ENCODE measurements at places on chromosomes 4 and X.
A peak's percentile ranks its signal among the peaks of the same experiment; 100 is the strongest.

DNA sequence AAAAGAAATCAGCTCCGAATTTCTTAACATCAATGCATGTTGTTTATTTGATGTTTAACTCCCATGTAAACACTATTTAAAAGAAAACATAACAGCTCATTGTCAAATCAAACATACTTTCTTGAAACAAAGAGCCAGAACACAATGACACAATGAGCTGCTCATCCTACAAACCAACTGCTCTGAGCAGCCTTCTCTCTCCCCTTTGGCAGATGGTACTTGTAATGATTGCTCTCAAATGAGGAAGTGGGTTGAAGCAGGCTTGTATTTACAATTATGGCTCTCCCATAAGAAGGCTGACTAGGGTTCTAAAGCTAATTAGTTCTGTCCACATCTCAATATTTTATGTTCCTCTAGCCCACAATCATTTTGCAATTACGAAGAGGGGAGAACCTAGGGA, 637.8 kb upstream of the ADGRL3 start:
- no peak for DNase-seq

DNA sequence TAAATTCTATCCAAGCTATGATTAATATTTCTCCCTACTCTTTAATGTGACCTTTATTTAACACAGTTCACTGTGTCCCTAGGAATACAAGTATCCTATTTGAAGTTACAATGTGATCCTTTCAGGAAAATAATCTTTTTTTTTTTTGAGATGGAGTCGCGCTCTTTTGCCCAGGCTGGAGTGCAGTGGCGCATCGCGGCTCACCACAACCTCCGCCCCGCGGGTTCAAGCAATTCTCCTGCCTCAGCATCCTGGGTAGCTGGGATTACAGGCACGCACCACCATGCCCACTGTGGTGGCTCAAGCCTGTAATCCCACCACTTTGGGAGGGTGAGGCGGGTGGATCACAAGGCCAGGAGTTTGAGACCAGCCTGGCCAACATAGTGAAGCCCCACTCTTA, 21.9 kb downstream of the TBCK start:
- no peak for DNase-seq

GRCh38 chrX:70033348-70034051, 16.2 kb downstream of the AWAT2 start:
- peak; percentile 10 for DNase-seq

- no peak for DNase-seq
Measured at GRCh38 chr4:169229571-169230028, 41.2 kb downstream of the SH3RF1 start.

DNA sequence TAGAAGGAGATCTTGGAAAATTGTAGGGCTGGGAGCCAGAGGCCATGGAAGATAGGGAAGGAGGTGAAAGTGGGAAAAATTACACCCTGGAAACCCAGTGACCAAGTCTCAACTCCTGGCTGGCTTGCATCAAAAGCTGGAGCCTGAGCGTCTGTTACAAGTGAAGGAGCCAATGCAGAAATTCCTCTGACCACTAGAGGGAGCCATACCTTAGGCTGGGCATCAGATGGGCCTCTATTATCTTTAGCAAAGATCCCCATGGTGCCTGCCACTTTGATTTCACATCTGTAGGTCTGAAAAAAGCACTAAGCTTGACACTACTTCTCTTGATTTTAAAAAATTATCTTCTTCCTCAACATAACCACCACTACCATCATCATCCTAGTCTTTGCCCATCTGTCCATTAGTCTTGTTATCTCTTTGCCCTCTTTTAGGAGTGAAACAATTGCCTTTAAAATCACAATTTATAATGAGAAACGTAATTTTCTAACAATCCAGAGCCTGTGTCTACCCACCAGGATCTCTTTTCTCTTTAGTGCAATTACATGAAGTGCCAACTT, 62.9 kb downstream of the ANAPC4 start:
- DNase-seq: peak; percentile 26

DNA sequence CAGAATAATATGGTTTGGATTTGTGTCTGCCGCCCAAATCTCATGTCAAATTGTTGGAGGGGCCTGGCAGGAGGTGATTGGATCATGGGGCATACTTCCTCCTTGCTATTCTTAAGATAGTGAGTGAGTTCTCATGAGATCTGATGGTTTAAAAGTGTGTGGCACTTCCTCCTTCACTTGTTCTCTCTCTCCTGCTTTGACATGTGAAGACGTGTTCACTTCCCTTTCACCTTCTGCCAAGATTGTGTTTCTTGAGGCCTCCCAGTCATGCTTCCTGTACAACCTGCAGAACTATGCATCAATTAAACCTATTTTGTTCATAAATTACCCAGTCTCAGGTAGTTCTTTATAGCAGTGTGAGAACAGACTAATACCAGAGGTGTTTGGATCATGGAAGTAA, 325.7 kb upstream of the GIMD1 start:
- DNase-seq: no peak

GRCh38 chr4:165612936-165613335, 234.1 kb downstream of the CPE start:
- DNase-seq: peak; percentile 51

DNA sequence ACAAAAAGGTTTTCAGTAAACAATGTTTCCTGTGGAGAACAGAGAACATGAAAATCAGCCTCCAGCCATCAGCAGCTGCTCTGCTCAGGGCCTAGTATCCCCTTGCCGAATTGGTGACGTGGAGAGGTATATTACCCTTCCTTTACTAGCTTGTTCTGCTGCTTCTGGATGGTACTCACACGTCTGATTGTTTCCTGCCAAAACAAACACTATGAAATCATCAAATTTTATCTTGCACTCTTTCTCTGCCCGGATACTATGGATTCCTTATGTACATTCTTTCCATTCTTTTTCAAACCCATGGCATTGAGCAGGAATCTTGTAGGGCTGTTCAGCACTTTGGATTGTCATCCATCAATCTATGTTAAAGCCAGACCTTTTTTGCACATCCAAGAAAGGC, 18.8 kb upstream of the METAP1 start:
- no peak for DNase-seq
